ENCODE measurements at places on chromosomes 6 and 20.

DNA sequence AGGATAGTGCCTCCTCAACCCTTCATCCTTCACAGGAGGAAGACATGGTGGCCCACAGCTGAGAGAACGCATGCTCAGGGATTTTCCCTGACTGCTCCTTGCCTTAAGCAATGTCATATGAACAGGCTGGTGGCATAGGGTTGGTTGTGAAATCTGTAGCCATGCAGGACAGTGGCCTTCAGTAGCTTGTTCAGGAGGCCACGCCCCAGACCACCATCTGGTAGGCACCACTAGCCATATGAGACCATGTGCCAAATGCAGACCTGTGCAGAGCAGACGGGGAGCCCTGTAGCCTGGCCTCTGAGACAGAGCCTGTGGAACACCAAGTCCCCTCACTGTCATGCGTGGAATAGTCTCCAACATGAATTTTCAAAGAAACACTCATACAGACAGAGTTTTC, 76.5 kb downstream of the ADTRP start:
- DNase-seq: no peak

DNA sequence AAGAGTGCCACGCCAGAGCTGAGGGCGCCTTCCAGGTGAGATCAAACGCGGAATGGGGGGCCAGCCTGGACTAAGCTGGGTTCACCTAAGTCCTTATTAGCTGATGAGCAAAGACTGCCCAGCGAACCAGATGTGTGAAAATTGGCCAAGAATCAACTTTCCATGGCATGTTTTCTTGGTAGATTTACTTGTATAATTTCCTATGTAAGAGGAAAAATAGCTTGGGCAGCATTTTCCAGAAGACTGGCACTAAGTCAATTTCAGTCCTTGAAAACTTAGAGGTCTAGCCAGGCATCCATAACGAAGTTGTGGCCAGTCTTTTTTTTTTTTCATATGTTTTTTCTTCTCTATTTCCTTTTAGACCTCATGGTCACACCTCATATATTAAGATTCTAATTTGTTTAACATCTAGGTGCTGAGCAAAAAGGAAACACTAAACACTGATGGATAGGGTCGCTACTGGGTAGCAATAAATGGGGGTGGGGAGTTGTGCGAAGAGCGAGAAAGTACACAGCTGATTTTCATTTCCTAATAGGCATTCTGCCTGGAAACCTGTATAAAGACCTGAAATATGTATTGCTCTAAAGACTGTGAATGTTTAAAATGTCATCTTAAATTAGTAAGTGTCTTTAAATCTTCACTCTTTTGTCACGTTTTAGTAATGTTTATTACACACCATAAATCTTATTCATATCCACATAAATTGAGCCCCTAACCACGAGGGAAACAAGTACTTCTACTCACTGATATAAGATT, 188.8 kb downstream of the CD83 start:
- no peak for DNase-seq

- DNase-seq: no peak
Observed at GRCh38 chr6:40348591-40348990, 238.6 kb downstream of the LRFN2 start.

DNA sequence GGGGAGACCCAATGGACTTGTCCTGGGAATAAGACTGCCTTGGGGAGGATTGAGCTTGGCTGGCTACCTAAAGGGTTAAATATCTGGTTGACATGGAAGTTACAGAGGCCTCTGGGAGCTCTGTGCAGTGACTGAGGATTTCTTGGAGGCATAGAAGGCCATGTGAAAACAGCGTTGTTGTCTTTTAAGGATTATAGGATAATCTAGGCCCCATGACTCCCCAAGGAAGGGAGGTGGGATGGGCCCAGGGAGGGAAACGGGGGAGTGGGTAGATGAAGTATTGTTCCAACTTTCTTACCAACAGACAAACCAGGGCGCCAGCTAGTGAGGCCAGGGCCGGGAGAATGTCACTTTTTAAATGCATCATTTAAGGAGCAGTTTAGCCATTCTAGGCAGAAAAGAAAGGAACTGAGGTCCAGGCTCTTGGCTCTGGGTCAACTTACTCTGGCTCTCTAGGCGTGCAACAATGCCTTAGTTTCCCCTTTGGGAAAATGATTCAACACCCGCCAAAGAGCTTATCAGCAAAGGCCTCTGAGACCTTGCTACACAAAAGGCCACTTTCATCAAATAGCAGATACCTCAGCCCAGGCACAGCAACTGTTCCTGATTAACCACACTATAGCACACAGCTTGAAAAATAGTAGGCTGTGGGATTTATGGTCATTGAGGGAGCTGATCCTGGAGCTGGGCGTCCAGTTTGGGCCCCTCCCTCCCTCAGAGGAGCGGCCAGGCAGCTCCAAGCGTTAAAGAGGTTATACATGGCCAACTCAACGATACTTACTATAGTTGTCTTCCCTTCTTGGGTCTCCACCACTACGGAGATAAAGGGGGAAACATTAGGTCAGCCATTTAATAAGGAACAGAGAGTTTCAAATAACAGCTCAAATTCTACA, 7.0 kb downstream of the MRPS18A start:
- DNase-seq: no peak

DNA sequence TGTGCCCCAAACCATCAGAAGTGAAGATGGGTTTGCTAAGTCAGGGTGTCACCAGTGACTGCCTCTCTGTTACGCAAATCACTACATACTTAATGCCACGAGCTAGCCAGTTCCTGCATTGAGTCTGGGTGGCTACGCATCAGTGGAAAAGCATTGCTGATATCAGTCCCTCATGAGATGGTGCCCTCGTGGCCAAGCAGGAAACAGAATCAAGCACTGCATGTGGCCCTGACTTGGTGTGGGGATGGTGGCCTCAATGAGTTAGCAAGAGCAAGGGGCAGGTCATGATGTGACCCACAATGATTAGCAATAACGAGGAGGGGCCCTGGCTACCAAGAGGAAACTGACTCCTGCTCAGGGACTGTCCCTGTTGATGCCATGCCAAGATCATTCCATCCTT, 51.6 kb upstream of the FNDC1 start:
- no peak for DNase-seq

DNA sequence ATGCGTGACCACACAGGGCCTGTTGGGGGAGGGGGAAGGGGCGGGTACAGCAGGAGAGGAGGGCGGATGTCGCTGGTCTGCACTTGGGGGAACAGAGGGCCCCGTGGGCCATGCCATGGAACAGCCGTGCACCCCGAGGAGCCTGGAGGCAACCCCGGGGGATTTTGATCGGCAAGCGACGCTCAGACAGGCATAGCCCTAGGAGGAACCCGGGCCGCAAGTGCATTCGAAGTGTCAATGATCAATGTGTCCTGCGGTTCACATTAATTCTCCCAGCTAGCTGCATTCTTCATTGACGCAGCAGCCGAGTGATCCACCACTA, 772.8 kb upstream of the DEFB115 start:
- no peak for DNase-seq

DNA sequence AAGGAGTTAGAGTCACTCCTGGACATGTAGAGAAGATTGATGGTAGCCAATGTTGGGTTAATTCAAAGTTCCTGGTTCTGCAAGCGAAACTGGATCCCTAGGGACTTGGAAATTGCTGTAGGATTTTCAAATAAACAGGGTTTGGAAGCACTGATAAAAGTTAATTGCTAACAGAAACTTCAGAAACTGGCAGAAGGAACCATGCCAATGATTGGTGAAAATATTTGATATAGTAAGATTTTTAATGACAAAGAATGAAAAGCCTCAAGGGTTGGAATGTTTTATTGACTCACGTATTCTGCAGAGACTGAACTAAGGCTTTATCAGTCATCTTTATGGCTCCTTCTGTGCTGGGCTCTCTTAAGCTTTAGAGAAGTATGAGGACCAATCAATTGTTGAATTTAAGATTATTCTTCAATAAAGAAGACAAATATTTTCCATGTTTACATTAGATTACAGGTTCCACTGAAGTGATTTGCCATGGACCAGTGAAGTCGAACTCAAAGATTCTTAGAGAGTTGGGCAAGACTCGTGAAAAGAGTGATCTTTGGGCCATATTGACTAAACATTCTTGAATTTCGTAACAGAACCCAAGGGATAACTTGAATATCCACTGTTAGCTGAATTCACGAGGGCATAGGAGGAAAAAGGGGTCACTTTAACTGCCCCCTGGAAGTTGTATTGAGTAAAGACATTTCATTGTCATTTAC, 371.4 kb downstream of the HDGFL1 start:
- DNase-seq: no peak

- peak; percentile 76 for DNase-seq
Observed at GRCh38 chr20:17504898-17505635, 26.1 kb downstream of the BFSP1 start.

DNA sequence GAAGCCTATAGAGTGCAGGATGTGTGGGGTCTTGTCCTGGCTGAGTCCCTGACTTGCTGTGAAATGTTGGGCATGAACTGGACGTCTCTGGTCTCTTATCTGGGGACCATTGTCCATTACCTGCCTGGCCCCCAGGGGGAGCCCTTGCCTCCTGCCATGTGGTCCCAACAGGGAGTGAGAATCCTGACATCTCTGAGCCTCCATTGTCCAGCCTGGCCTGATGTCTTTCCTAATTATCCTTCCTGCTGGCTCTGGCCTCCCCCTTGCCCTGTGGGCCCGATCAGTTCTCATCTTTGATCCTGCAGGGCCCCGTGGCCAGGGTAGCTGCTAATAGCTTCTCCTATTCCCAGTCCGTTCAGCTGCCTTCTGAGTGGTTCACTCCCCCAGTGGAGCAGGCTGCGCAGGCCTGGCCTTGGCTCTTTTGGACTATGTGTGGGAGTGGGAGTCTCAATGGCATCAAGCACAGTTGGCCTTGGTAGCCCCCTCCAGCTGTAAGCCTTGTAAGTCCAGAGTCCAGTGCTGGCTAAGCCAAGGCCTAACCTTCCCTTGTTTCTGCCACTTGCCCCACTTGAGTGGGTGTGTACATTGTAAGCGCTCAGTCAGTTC, 77.9 kb upstream of the RALY start:
- peak; percentile 61 for DNase-seq
